ENCODE measurements at places on chromosomes 1 and 21.

GRCh38 chr1:239662950-239663349 lies 276.6 kb downstream of the CHRM3 start:
- DNase-seq: no peak

DNA sequence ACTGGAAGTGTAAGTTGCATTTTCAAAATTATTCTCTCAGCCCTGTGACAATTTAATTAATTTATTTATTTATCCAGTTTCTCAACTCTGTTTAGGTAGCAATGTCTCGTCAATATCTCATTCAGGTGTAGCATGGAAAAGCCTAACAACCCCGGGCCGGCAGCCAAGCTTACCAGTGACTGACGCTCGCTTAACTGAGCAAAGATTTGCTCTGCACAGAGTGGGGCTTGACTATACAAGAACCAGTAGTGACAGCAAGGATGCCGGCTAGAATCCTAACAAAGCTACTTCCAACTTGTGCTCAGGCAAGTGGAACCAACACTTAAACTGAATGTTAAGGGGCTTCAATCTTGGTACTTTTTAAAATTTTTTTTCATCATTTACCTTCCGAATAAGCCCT lies 80.9 kb upstream of the ESRRG start:
- DNase-seq: no peak

GRCh38 chr1:180081474-180081873 lies 73.2 kb upstream of the QSOX1 start:
- DNase-seq: no peak

GRCh38 chr1:208213786-208214185 lies 30.4 kb downstream of the PLXNA2 start:
- DNase-seq: no peak

GRCh38 chr1:50661626-50662025 lies 238.4 kb upstream of the DMRTA2 start:
- no peak for DNase-seq

DNA sequence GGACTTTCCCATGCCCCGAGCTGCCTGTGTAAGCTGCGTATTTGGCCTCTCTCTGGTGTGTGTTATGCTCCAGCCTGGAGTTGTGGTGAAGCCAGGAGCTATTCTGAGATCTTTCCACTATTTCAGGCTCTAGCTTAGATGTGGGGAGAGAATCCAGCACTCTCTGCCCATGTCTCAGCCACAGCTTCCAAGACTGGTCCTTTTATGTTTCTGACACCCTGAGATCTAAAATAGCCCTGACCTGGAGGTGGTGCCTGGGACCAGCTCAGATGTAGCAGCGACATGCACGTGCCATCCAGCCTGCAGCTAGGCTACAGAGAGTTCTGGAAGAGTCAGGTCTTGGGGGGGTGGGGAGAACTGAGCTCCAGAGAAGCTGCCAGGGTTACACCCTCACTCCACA lies 76.5 kb downstream of the TENT5C start:
- no peak for DNase-seq

- DNase-seq: no peak
Observed at GRCh38 chr1:115833856-115834255, 7.1 kb downstream of the NHLH2 start.

DNA sequence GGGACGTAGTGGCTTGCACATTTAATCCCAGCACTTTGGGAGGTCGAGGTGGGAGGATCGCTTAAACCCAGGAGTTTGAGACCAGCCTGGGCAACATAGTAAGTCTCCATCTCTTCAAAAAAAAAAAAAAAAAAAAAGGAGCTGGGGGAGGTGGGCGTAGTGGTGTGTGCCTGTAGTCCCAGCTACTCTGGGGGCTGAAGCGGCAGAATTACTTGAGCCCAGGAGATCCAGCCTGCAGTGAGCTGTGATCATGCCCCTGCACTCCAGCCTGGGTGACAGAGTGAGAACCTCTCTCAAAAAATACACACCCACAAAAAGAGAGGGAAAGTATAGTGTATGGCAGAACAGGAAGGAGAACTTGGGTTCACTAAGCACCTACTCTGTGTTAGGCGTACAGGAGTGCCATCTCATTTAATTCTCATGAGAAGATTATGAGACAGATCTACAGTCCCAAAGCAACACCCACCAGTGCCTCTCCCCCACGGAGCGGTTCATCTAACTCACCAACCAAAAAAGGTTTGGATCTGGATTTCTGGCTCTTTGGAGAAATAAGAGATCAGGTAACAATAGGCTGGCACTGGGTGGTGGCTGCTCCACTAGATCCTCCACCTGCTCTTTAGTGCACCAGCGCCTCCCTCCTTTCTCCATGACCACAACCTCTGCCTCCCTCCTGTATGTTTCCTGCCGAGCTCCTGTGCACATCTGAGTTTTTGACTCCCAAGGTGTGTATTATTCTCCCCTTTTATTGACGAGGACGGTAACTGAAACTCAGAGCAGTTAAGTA lies 1.4 kb upstream of the TRAF5 start:
- no peak for DNase-seq

GRCh38 chr1:169363046-169363730 lies 4.4 kb downstream of the NME7 start:
- peak; percentile 37 for DNase-seq

DNA sequence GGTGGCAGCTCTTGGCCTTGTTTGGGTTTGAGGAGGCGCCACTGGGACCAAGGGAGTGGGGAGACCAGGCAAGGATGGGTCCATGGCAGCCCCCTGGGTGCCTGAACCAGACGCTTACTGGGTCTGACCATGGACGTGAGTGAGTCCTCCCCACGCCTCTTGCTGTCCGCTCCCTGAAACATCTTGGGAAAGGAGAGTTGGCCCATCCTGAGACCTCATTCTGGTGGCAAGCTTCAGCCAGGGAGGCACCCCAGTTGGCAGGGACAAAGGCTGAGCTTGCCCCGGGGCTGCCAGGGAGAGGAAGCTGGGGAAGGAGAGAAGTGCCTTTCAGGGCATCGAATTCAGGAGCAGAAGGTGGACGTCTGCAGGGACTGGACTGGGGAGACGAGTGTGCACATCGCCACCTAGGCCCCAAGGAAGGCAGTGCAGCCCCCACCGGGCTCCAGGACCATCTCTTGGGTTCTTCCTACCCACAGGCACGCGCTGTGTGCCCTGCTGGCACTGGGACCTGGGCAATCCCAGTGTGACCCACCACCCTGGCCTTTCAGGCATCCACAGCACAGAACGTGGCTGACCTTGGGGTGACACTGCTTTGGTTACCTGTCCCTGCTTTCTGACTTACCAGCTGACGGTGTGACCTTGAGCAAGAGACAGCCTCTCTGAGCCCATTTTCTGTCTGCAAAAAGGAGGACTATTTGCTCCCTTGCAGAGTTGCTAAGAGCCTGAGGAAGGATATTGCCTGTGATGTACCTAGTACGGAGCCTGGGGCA lies 132.9 kb upstream of the WNT4 start:
- peak; percentile 13 for DNase-seq
